Stimulated activated CD4-positive, alpha-beta T cell treated with anti-CD3 and anti-CD28 coated beads, Interleukin-12 subunit alpha, Interleukin-12 subunit beta, amount 100 ng/mL, for 24 hours (primary cell): ENCODE measurements at places on chromosomes 16 and 17.

DNA sequence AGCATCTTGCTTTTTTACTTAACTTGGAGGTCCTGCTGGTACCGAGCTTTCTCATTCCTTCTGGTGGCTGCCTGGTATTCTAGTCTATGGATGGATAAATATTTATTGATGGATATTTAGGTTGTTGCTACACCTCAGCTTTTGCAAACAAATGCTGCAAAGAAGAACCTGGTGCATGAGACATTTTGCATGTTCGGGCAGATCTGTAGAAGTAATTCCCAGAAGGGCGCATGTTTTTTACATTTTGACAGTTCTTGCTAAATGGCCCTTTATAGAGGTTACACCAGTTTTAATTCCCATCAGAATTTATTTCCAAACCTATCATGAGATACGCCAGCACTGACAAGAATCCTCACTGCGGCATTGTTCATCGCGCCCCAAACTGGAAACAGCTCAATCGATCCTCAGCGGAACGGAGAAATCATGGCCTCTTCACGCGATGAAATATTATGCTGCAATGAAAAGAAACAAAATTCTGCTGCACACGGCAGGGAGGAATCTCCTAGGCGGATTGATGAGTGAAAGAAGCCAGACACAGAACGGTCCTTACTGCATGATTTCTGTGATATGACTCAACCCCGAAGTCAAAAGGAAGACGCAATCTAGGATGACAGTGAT, 68.0 kb upstream of the CREBBP start:
- DNase-seq: no peak

DNA sequence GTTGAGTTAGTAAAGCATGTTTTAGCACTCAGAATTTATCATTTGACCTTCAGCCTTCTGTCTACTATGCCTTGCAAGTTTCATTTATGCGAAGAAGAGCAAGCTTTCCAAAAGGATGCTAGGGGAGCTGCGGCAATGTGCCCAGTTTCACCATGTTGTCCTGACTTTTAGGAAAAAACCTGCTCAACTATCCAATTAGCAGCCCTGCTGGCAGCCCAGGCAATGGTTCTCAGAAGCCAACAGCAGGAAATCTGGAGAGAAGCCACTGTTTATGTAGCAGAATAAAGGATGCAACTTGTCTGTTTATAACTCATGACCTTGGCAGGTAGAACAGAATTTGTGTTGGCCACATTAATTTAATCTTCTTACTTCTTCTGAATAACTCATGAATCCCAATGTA, 230.8 kb downstream of the ABCC12 start:
- DNase-seq: no peak

GRCh38 chr16:84368308-84368996, at the start of gene ATP2C2:
TSS of gene ATP2C2 (plus strand) at chr16:84368538. CDS start at chr16:84368616, 78 bp downstream.
- no peak for DNase-seq

DNA sequence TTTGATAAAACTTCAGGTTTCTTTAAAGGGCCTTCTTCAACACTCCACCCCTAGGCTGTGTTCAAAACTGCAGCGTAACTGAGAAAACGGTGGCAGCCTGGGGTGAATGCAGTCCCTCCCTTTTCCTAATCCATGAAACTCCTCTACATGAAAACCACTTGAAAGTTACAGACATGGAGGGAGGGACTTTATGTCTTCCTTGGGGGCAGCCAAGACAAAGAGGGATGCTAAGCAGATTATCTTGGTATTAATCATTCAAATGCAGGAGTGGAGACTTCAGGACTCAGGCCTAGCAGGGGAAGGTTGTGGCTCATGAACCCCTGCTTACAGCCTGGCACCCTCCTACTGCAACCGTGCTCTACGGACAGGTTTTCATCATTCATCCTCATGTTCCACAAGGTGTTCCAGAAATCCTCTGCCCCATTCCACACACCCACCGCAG, 46.8 kb downstream of the RNF112 start:
- DNase-seq: no peak

GRCh38 chr17:55295411-55296170, 30.8 kb downstream of the HLF start:
- peak; percentile 33 for DNase-seq

DNA sequence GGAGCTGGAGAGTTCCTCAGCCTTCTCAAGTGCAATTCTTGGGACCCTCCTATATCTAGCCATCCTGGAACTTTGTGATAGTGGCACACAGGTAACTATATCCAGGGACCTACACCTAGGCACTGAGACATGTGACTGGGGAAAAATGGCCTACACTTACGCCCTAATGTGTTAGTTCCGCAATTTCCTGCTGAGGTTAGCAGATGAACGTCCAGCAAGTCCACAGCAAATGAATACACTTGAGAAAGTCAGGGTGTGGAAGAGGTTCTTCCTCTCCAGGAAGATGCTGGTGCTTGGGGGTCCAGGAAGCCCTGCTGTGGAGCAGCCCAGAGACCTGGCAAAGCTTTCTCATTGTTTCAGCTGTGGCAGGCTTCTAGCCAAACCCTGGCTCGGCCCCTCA, 20.8 kb downstream of the PIK3R5 start:
- DNase-seq: no peak

DNA sequence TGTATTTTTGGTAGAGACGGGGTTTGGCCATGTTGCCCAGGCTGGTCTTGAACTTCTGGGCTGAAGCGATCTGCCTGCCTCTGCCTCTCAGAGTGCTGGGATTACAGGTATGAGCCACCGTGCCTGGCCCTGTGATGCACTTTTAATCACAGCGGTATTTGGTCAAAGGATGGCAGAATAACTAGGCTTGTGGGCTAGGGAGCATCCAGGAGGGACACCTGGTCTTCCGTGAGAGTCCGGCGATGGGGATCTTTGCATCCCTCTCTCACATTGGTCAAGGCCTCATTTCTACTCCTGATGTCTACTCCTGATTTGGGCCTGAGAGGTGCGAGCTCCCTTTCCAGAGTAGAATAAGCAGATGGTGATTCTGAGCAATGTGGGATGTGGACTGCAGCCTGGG, 257.9 kb upstream of the CACNG5 start:
- no peak for DNase-seq

DNA sequence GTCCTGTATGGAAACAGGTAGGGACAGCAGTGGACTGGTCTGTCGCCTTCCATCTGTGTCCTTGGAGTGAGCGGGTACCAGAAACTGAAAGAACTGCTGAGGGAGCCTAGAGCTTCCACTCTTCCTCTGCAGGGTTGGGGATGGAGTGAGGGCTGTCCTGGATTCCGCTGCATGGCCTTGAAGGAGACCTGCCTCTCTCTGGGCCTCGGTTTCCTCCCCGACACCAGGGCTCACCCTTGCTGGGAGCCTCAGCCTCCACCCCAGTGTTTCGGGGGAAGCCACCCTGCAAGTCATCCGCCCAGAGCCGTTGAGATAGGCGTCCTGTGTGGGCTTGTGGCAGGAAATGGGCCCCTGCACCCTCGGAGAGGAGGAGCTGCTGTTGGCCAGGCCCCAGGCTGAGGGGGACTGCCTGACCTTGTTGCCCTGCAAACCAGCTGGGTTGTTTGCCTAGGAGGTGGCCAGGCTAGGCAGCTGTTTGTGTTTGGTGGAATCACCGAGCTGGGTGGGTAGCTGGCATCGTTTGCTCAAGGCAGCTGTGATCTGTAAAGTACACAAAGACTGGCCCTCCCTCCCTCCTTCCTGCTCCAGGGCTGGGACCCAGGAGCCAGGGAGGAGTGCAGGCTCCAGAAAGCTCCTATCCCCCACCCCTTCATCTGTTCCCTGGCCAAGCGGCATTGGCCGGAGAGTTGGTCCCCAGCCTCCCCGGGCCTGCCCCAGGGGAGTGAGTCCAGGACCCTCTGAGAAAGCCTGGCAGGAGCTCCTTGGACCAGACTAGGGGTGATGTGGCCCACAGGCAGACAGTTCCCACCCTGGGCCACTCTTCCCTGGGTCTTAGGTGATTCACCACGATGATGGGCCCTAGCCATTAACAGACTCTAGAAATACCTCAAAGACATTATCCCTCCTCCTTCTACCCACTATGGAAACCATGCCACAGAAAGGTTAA, 1.3 kb downstream of the RAB37 start:
- peak; percentile 64 for DNase-seq

GRCh38 chr17:27354491-27355081, 60.7 kb downstream of the WSB1 start:
- no peak for DNase-seq

DNA sequence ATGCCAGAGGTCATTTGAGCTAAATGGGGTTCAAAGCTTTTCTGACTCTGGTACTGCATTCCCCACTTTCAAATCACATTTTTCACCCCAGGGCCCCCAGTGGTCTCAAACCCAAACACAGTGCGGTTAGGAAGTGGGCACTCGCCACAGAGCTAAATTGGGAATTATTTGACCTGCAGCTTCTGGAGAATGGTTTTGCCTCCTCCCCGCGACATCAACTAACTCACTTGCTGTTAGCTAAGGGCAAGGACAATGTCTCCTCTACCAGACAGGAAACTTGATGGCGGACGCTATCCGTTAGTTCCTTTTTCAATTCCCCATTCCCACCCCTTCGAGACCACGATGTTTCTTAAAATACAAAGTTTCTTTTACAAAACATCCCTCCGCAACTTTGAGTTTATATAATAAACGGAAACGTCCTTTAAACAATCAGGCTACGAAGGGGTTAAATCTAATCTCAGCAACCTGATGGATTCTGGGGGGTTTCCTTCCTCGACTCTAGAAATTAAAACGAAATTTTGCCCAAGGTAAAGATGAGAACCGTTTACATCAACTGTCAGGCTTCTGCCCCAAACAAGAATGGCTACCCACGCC, 500 bp upstream of the KAT7 start:
- no peak for DNase-seq

DNA sequence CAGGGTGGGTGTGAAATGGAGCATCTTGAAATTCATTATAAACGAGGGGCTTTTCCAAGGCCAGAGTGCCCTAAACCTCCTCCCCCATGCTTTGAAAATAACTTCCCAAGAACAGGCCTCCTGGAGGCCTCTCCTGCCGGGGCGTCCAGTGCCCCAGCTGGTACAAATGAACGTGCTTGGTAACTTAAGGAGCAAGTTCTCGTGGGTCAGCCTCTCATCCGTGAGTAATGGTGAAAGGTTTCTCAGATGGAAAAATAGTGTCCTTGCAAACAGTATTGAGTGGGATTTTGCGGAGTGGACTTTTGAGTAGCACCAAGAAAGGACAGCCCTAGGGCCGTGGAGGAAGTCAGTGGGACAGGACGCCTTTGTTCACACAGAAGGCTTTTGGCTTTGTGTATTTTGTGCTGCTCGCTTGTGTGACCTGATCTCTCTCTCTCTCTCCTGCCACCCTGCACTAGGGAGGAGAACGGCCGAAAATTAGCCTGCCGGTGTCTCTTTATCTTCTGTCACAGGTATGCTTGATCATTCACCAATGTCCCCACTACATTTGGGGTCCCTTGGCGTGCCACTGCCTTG, 34.6 kb downstream of the CLEC16A start:
- no peak for DNase-seq

DNA sequence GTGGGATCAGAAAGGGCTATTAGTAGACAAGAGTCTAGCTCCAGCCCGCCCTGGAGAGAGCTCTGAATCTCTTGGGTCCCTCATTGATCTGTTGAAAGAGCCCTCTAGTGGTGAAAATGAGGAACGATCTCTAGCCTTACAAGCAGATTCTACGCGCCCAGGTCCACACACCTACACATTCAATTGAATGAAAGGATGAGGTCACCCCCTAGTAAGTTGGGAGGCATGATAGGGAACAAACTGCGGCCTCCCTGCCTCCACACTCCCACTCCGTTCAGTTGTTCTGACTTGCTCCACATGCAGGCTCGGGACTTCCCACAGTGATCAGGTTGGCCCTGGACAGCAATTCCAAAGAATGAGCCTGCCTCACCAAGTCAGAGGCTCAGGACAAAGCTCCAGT, 2.9 kb upstream of the CACNG3 start:
- peak; percentile 8 for DNase-seq

- DNase-seq: peak; percentile 41
Measured at GRCh38 chr17:3712811-3713463, 10.8 kb upstream of the HASPIN start.

- DNase-seq: no peak
Measured at GRCh38 chr17:72338847-72339790, 218.3 kb downstream of the SOX9 start.

DNA sequence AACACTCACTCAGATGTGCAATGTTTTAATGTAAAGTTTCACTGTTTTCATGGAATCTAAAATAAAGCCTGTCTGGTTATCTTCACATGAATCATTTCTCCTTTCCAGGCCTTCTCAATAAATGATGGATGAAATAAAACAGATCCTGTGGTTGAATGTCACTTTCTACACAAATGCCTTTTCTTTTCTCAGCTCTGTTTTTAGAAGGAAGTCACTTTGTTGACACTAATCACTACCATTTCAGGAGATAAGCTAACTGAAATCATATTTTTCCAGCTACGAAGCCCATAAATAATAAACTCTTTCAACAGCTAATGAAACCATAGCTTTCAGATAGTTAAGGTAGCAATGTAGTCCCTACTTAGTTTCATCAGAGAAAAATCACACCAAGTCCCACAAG, 17.9 kb downstream of the NME2 start:
- no peak for DNase-seq

DNA sequence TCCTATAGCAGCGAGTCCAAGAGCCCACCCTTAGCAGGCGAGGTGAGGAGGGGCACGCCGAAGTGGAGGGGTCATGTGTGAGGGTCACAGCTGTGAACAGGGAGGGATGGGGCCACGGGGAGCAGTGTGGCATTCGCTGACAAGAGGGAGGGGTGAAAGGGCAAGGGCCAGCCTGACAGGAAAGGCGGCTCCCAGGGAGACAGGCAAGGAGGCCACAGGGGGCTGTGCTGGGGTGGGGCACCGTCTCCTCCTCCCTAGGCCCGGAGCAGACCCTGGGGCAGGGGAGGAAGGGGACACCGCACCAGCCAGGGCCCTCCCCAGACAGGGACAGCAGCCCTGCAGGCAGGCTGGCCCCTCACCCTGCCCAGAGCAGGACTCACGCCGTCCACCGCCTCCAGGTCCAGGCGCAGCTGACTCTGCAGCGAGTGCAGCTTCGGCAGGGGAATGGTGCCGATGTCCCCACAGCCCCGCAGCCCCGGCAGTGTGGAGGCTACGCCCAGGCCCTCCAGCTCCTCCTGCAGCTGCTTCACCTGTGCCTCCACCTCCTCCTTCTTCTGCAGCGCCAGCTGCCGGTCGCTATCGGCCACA, 15.1 kb downstream of the GNPTG start:
- no peak for DNase-seq

DNA sequence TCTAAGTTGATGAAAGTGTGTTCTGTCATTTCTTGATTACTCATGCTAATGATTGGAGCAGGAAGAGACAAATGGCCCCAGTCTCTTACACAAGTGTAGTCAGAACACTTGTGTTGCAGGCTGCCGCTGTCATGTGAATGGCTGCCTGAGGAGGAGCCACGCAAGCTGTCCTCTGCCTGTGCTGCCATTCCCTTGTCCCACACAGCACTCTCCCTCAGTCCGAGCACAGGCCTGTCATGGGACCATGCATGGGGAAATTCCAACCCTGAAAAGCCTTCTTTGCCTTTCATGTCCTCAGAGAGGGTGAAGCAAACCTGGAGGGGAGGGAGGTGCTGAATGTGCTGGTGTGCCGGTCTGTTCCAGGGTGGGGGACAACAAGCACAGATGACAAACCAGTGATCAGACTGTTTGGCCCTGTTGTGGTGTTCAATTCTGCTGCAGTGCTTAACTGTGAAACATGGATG, 109.4 kb downstream of the MRTFB start:
- DNase-seq: no peak

- DNase-seq: no peak
Measured at GRCh38 chr16:54370278-54371040, 83.9 kb upstream of the IRX3 start.
